ENCODE measurements at places on chromosomes 12 and 14. TPM values are rescaled to one million over a fixed set of nuclear protein-coding genes. Genes with fewer than 3 reads are reported as not detected.
A peak's percentile ranks its signal among the peaks of the same experiment; 100 is the strongest.

DNA sequence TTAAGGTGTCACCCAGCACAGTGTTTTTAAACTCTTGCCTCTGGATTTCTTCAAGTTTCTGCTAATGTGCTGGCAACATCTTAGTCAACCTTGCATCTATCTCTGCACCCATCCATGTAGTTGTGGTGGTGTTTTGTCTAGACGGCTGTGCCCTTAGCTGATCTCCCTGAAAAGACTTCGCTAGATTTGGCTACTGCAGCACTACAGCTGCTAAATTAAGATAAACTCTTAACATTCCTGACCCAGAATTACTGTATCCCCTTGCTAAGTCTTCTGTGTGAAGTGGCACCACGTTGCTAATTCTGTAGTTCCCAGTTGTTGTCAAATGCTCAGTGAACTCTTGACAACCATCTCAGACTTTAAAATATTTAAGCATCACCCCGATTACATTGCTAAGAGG lies 66.8 kb downstream of the SRGAP1 start:
- DNase-seq: no peak
- peaks cover 2% of the 10 kb centered on the region for H3K36me3 ChIP-seq
- peaks cover 17% of the 10 kb centered on the region for H3K4me1 ChIP-seq
- H3K27me3 ChIP-seq: no peaks in the 10 kb centered on the region
- H3K4me3 ChIP-seq: no peak overlapping the region
- no peak overlapping the region for H3K27ac ChIP-seq

DNA sequence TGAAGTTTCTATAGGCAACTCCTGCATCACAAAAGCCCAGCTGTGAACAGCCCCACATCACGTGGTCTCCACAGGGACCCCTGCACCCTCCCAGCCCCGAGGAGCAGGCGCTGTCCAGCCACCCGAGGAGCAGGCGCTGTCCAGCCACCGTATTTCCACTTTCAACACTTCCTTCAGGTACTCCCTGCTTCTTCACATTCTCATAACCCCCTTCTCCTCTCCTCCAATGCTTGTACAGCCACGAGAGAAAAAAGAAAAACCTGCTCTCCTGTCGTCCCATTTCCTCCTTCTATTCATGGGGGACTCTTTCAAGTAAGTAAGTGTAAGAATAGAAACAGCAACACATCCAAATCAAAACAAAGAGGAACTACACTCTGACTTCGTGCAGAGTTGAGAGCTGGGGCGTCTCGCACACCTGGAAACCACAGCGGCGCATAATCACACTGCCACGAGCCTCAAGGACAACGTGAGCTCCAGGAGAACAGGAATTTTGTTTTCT lies 11.9 kb downstream of the CDC42BPB start:
- H3K4me3 ChIP-seq: no peak overlapping the region
- H3K36me3 ChIP-seq: peaks cover 26% of the 10 kb centered on the region
- peaks cover 9% of the 10 kb centered on the region for H3K4me1 ChIP-seq
- H3K27me3 ChIP-seq: no peaks in the 10 kb centered on the region

- peaks cover 9% of the 10 kb centered on the region for H3K4me1 ChIP-seq
- peaks cover 20% of the 10 kb centered on the region for H3K36me3 ChIP-seq
- H3K4me3 ChIP-seq: no peak overlapping the region
- H3K27me3 ChIP-seq: no peaks in the 10 kb centered on the region
- H3K27ac ChIP-seq: no peak overlapping the region
Measured at GRCh38 chr12:112466011-112466422, 47.3 kb downstream of the PTPN11 start.

GRCh38 chr14:105117257-105117646 lies 51.3 kb downstream of the JAG2 start:
- peaks cover 49% of the 10 kb centered on the region for H3K4me1 ChIP-seq
- DNase-seq: peak; percentile 9
- peaks cover 3% of the 10 kb centered on the region for H3K36me3 ChIP-seq
- H3K27me3 ChIP-seq: no peaks in the 10 kb centered on the region

DNA sequence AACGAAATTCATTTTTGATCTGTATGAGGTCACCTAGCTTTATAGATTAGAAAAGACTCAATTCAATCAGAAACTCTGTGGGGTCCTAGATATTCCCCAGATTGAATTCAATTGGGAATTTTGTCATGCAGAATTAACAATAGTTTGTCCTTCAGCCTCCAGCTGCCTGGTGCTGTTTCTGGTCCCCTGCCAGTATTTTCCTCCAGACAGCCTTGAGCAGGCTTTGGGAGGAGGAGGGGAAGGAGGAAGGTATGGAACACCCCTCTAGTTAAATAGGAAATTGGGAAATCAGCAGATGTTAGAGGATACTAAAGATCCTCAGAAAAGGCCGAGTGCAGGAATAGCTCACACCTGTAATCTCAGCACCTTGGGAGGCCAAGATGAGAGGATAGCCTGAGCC lies 10.6 kb downstream of the GRIP1 start:
- H3K4me1 ChIP-seq: peaks cover 3% of the 10 kb centered on the region
- DNase-seq: no peak
- H3K27ac ChIP-seq: no peak overlapping the region
- H3K36me3 ChIP-seq: no peaks in the 10 kb centered on the region

GRCh38 chr12:95231190-95231589 lies 13.6 kb downstream of the VEZT start:
- no peaks in the 10 kb centered on the region for H3K27me3 ChIP-seq
- no peak overlapping the region for H3K27ac ChIP-seq
- H3K4me1 ChIP-seq: peaks cover 17% of the 10 kb centered on the region
- no peak overlapping the region for H3K4me3 ChIP-seq

- no peak overlapping the region for H3K27ac ChIP-seq
- no peak overlapping the region for H3K4me3 ChIP-seq
- H3K27me3 ChIP-seq: no peaks in the 10 kb centered on the region
- H3K36me3 ChIP-seq: no peaks in the 10 kb centered on the region
- H3K4me1 ChIP-seq: peaks cover 39% of the 10 kb centered on the region
Measured at GRCh38 chr12:13038491-13039161, 5.6 kb upstream of the FAM234B start.

GRCh38 chr12:61574339-61574738 lies 685.9 kb upstream of the USP15 start:
- no peaks in the 10 kb centered on the region for H3K36me3 ChIP-seq
- no peak overlapping the region for H3K27ac ChIP-seq
- H3K4me1 ChIP-seq: no peaks in the 10 kb centered on the region
- DNase-seq: no peak
- H3K4me3 ChIP-seq: no peak overlapping the region

DNA sequence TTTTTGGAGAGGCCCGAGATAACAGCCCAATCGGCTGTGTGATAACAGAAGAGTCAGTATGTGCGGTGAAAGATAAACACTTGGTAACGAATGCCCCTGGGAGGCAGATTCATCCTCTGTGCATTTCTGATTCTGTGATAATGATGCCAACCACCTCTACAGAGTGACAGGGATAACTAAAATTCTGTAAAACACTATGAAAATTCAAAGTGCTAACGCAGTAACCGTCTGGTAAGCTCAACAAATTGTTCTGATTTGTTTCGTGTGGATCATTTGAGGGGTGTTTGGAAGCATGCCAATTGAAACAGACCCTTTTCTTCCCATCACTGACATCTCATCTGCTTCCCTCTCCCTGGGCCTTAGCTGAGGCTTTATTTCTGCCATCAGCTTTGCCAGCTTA lies 76.3 kb downstream of the ESR2 start:
- no peak for DNase-seq
- no peaks in the 10 kb centered on the region for H3K27me3 ChIP-seq
- peaks cover 30% of the 10 kb centered on the region for H3K36me3 ChIP-seq
- peaks cover 46% of the 10 kb centered on the region for H3K4me1 ChIP-seq
- peak overlapping the region; percentile 94 for H3K27ac ChIP-seq
- H3K4me3 ChIP-seq: no peak overlapping the region

GRCh38 chr12:31849090-31849687 lies 110.0 kb upstream of the RESF1 start:
- H3K36me3 ChIP-seq: peaks cover 13% of the 10 kb centered on the region
- no peak overlapping the region for H3K27ac ChIP-seq
- DNase-seq: no peak
- peaks cover 7% of the 10 kb centered on the region for H3K4me1 ChIP-seq
- H3K27me3 ChIP-seq: no peaks in the 10 kb centered on the region
- no peak overlapping the region for H3K4me3 ChIP-seq

- H3K27ac ChIP-seq: peak overlapping the region; percentile 98
- no peaks in the 10 kb centered on the region for H3K27me3 ChIP-seq
- peak overlapping the region; percentile 38 for H3K4me3 ChIP-seq
- DNase-seq: no peak
Measured at GRCh38 chr14:64758691-64759554, 54.7 kb downstream of the PLEKHG3 start.

DNA sequence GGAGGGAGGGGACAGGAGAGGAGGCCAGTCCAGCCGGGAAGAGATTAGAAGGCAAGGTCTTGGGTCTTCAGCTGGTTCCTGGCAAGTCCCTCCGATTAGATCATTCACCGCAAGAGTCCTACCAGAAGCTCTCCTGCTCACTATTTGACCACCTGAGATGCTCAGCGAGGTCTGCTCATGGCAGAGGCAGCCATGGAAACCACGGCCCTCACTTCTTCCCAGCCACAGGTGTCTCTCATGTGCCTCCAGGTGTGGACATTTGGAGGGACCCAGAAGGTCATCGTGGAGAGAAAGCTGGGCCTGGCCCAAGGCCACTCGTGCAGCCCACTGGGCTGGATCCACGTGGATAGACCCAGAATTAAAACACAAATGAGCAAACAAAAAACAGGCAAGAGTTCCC lies 99.5 kb downstream of the DICER1 start:
- DNase-seq: no peak
- H3K36me3 ChIP-seq: no peaks in the 10 kb centered on the region
- H3K27ac ChIP-seq: no peak overlapping the region
- no peak overlapping the region for H3K4me3 ChIP-seq
- H3K4me1 ChIP-seq: peaks cover 22% of the 10 kb centered on the region

- H3K4me3 ChIP-seq: no peak overlapping the region
- H3K27ac ChIP-seq: peak overlapping the region; percentile 11
- DNase-seq: no peak
- no peaks in the 10 kb centered on the region for H3K36me3 ChIP-seq
- peaks cover 47% of the 10 kb centered on the region for H3K4me1 ChIP-seq
Measured at GRCh38 chr14:61563880-61564617, 131.3 kb upstream of the HIF1A start.

GRCh38 chr12:18690653-18691052 lies 47.2 kb downstream of the PLCZ1 start:
- no peak for DNase-seq
- no peaks in the 10 kb centered on the region for H3K27me3 ChIP-seq
- H3K4me1 ChIP-seq: peaks cover 2% of the 10 kb centered on the region
- H3K4me3 ChIP-seq: no peak overlapping the region

DNA sequence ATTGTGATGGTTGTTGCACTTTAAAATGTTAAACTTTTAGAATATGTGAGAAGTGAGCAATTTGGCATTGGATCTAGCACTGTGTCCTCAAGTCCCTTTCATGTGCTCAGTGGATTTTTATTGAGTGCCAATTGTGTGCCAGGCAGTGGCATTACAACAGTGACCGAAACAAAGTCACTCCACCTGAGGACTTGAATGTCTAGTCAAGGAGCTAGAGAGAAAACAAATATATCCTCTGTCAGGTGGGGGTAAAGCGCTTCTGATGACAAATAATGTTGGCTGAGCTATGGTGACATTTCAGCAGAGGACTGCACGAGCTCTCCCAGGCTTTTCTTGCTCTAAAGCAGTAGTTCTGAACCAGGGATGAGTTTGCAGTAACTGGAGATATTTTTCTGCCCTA lies 240.4 kb downstream of the RGS6 start:
- H3K27ac ChIP-seq: no peak overlapping the region
- DNase-seq: no peak
- peaks cover 4% of the 10 kb centered on the region for H3K4me1 ChIP-seq
- H3K27me3 ChIP-seq: peaks cover 27% of the 10 kb centered on the region
- H3K4me3 ChIP-seq: no peak overlapping the region
- H3K36me3 ChIP-seq: no peaks in the 10 kb centered on the region

DNA sequence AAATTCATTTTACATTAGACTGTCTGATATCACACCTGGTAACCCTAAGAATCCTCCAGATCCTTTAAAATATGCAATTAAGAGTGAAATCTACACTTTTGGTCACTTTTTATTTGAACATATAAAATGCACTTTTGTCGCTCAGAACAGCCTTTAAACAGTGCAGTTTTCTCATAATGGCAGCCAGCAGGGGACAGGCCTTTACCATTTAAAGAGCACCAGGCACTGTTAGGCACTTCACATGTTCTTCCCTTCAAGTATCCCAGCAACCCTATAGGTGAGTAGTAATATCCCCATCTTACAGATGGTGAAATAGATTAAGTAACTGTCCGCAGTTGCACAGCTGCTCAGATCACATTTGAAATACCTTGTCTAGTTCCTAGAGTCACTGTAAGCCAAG lies 11.3 kb upstream of the SAMD4A start:
- H3K4me1 ChIP-seq: no peaks in the 10 kb centered on the region
- no peaks in the 10 kb centered on the region for H3K27me3 ChIP-seq
- no peaks in the 10 kb centered on the region for H3K36me3 ChIP-seq
- H3K27ac ChIP-seq: no peak overlapping the region
- no peak for DNase-seq

GRCh38 chr12:65121049-65121955 lies at the start of gene WIF1:
Gene WIF1, minus strand, starts transcription at chr12:65121305. Its CDS starts 114 bp downstream, at chr12:65121191.
- peaks cover 60% of the 10 kb centered on the region for H3K27me3 ChIP-seq
- H3K36me3 ChIP-seq: no peaks in the 10 kb centered on the region
- DNase-seq: peak; percentile 26
- peaks cover 7% of the 10 kb centered on the region for H3K4me1 ChIP-seq

- H3K36me3 ChIP-seq: no peaks in the 10 kb centered on the region
- H3K27ac ChIP-seq: peak overlapping the region; percentile 82
- H3K27me3 ChIP-seq: no peaks in the 10 kb centered on the region
- H3K4me3 ChIP-seq: no peak overlapping the region
- peaks cover 57% of the 10 kb centered on the region for H3K4me1 ChIP-seq
- DNase-seq: no peak
Measured at GRCh38 chr12:67592228-67593011, 56.1 kb upstream of the DYRK2 start.

DNA sequence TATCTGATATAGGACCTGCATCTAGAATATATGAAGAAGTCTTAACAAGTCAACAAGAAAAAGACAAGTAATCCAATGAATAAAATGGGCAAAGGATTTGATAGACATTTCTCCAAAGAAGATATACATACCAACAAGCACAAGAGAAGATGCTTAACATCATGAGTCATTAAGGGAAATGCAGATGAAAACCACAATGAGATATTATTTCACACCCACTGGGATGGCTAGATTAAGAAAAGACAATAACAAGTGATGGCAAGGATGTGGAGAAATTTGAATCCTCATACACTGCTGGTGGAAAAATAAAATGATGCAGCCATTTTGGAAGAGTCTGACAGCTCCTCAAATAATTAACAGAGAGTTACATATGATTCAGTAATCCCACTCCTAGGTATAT lies 502.6 kb downstream of the FUT8 start:
- H3K27me3 ChIP-seq: peaks cover 9% of the 10 kb centered on the region
- H3K36me3 ChIP-seq: no peaks in the 10 kb centered on the region
- DNase-seq: no peak
- H3K4me3 ChIP-seq: no peak overlapping the region
- H3K27ac ChIP-seq: no peak overlapping the region

CCDC196 gene
- not detected for total RNA-seq

TSHR gene
- total RNA-seq: not detected

AQP6 gene
- total RNA-seq: 0.16 TPM

ACOT6 gene
- not detected for total RNA-seq

IPO8 gene
- 33.1 TPM for total RNA-seq

TTC6 gene
- 2.8 TPM for total RNA-seq

RNASE12 gene
- not detected for total RNA-seq

FAM90A1 gene
- 0.09 TPM for total RNA-seq
